A673 (cell line): ENCODE measurements at places on chromosomes 4 and X. TPM values are rescaled to one million over a fixed set of nuclear protein-coding genes. Genes with fewer than 3 reads are reported as not detected.

DNA sequence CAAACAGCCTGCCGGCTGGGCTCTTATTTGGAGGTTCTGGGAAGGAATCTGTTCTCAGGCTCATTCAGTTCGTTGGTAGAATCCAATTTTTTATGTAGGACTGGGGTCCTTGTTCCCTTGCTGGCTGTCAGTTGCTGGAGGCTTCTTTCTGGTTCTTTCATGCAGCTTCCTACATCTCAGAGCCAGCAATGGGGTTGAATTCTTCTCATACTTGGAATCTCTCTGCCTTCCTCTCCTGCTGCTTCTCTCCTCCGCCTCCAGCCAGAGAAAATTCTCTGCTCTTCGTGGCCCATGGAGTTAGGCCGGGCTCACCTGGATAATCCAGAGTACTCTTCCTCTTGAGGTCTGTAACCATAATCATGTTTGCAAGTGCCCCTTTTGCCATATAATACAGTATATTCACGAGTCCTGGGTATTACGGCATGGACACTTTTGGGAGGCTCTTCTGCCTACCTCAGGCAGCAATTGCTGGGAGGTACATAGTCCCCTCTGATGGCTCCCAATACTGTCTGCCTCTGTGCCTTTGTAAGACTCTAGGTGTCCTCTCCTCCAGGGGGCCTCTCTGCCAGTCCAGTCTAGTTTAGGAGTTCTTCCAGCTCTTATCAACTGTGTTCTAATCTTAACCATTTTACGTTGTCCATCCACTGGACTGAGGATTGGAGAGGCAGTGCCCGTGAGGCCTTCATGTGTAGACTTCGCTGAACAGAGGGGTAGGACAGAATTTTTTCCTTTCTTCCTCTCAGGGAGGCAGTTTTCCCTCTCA is 2.2 kb downstream of the TRMT44 start:
- no peaks in the 10 kb centered on the region for H3K27me3 ChIP-seq
- no peak overlapping the region for H3K27ac ChIP-seq
- no peaks in the 10 kb centered on the region for H3K36me3 ChIP-seq
- no peak overlapping the region for H3K4me3 ChIP-seq
- H3K4me1 ChIP-seq: peaks cover 12% of the 10 kb centered on the region
- no peak for DNase-seq

DNA sequence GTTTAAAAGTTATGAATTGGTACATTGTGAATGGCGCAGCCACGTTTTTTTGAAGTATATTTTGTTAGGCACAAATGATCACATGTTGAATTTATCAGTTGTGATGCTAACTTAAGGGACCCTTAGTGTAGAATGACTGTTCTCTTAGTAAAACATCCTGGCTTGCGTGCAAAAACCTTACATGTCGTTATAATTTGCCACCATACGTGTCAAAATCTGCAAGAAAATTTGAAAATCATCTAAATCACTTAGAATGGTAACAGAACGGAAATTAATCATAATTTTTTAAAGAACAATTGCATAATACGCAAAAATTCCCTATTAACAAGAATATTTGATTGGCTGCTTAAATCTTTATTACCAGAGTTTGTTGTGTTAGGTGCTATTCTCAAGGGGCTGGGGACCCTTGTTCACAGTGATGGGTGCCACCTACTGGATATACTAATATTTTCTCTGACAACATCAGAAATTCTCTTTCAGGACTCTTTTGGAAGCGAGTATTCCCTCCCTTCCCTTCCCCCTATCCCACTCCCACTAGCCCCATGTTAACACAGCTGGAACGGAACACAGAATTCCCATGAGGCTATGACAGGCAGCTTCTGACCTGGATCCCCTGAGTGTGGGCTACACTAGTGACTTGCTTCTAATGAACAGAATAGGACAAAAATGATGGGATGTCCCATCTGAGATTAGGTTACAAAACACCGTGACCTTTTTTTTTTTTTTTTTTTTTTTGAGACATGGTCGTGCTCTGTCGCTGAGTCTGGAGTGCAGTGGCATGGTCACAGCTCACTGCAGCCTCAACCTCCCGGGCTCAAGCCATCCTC is 71.8 kb downstream of the SUPT20HL2 start:
- DNase-seq: peak; percentile 80
- no peaks in the 10 kb centered on the region for H3K36me3 ChIP-seq

The MAP7D3 gene
- total RNA-seq: 12.4 and 12.9 TPM in 2 replicates

The SYTL4 gene
- 2.3 and 3.2 TPM in 2 replicates for total RNA-seq
